Endothelial cell of umbilical vein (primary cell): ENCODE measurements at places on chromosomes 12 and 14.

- no peak for DNase-seq
Observed at GRCh38 chr12:34291001-34291400, 268.7 kb downstream of the ALG10 start.

DNA sequence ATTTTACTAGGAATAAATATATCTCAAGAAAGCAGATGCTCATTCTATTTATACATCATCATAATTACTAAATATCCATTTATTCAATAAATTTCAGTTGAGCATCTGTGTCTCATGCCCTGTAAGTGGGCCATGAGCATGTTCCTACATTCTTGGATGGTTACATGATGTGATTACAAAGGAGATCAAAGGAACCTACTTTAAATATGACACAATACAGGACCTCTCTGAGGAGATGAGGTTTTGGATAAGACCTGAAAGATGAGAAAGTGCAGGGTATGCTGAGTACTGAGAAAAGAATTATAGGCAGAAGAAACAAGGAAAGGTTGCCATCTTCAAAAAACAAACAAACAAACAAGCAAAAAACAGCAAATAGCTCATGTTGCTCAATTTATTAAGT lies 105.4 kb upstream of the CNTN1 start:
- DNase-seq = no peak

GRCh38 chr14:77457115-77457521 lies 283 bp downstream of the VIPAS39 start:
- DNase-seq = no peak

DNA sequence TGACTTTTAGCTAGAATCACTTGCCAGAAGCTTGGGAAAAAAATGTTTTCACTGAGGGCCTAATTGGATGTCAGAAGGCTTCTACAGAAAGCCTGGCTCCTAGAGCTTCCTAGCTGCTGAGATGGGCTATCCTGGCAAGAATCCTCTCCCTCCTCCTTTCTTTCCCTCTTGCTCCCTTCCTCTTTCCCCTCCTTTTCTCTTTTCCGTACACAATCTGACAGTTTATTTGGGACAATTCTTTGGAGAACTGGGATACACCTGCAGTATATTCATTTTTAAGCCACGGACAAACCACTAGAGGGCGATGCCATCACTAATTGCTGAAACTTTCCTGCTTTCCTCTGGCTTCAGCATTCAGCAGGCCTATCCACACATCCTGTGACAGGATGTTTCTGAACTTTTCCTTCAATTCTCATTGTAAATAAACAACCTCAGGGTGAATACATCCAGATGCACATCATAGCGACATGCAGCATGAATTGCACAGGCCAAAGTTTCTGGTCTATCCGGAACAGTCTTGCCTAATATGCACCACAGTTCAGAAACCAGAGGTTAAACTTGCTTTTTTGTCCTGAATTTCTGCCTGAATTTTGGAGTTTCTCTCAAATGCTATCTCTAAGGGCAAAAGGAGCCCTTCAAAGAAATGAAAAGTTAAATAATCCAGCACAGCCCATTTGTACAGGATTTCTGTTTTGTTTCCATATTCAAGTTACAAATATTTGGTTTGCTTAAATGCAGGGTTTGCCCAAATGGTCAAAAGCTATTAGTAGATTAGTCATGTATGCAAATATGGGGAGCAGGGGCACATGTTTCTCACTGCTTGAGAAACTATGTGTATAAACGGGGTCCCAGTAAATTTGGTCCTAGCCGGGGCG lies 142.8 kb downstream of the PAWR start:
- DNase-seq = peak; percentile 95

DNA sequence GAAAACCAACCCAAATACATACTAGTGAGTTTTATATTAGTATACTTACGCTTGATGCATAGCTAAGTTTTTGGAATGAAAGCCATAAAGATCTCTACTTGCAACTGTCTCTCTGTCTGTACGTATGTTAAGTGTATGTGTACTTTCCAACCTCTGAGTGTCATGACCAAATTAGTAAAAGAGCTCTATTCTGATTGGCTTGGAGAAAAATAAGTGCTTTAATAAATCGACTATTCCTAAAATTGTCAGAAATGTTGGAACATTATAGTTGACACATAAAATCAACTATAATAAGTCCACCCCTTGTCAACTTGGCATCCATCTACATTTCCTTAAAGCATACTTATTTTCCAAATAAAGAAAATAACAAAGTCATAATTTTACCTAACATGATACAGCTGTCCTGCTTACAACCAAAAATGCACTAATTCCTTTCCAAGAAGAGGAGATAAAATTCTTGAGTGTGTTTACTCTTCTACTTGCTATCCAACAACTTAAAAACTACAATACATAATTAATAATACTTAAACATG lies 507.4 kb upstream of the ATP2B1 start:
- no peak for DNase-seq

DNA sequence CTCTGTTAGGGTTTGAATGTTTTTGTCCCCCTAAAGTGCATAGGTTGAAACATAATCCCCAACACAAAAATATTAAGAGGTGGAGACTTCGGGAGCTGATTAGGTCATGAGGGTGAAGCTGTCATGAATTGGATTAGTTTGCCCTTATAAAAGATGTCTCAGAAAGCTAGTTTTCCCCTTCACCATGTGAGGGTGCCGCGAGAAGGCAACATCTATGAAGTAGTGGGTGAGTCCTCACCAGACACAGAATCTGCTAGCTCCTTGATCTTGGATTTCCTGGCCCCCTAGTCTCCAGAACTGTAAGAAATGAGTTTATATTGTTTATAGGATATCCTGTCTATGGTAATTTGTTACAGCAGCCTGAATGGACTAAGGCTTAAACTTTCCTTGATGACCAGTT lies 301.5 kb upstream of the ATP2B1 start:
- DNase-seq = peak; percentile 37

- DNase-seq = no peak
Observed at GRCh38 chr14:30272848-30273832, 285.8 kb upstream of the G2E3 start.

DNA sequence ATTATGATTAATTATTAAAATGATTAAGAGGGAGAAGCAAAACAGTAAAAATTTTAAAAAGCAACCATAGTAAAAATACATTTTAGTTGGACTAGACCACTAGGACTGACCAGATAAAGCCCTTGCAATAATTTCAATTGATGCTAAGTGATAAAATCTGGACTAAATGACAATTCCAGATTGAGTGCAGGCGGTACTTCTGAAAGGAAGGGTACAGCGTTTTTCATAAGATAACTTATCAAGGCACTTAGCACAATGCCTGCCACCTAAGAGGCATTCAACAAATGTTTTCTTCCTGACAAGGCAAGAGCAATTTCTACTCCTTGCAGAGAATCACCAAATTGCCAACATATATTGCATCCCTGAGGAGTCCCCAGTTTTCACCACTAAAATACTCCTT lies 37.7 kb upstream of the OAS1 start:
- DNase-seq = no peak

DNA sequence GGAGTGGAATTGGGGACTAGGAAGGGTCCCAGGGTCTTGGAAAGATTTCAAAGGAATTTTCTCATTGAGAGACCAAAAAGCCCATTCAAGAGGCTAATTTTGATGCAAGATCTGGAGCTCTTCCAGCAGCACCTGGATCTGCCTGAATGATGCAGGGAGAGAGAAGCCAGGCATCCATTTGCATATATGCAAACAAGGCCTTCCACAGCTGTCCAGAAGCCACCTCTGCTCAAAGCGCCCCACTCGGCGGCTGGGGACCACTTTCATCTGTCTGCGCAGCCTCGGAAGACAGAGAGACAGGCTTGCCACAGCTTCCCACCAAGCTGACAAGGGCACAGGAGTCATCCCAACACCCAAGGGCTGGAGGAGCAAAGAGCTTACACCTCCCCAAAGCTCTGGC lies 295.6 kb downstream of the DPF3 start:
- no peak for DNase-seq

GRCh38 chr12:59181196-59181777 lies 261.0 kb upstream of the LRIG3 start:
- no peak for DNase-seq

DNA sequence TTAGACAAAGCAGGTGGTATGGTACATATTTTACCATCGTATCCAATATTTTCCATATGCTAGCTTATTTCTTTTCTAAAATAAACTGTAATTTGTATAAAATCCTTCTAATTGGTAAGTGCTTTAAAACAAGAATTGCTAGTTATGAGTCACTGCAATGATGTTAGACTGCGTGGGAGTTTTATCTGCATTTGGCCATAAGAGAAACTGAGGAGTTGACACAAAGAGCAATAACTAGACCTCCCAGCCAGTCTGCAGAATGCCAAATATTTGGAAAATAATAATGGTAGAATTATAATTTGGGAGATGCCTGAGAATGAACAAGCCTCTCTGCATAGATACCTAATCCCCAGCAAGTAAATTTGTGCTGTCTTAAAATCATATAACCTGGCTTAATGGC lies 61.7 kb upstream of the PTPRR start:
- DNase-seq = no peak
